ENCODE measurements at places on chromosomes 4 and X.

DNA sequence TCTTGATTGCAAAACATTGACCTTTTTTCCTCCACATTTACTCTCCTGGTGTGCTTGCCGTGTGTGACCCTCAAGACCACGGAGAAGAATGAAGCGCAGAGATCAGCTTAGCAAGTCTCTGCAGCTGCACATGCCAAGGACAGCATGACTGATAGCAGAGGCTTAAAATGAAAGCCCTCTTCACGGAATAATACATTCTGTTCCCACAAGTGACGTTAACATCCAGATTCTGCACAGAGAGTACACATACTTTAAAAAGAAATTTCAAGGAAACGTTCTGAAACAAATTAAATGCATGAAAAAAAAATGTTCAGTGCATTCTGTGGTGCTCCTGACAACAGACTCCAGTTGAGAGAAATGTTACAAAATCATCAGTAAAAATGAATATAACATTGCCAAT, 60.9 kb downstream of the SLC7A11 start:
- DNase-seq: no peak

DNA sequence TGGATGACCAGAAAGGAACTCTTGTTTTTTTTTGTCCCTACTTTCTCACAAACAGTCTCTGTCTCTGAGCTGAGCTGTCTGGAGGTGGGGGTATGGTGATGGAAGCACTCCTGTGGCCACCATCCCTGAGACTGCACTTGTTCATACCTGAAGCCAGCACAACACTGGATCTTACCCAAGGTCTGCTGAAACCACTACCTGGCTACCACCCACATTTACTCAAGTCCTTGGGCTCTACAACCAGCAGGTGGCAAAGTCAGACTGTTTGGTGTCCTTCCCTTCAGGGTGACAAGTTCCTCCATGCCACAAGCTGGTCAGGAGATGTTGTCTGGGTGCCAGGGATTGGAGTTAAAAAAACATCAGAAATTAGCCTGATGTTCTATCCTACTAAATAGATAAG, 89.7 kb downstream of the NEXMIF start:
- no peak for DNase-seq

DNA sequence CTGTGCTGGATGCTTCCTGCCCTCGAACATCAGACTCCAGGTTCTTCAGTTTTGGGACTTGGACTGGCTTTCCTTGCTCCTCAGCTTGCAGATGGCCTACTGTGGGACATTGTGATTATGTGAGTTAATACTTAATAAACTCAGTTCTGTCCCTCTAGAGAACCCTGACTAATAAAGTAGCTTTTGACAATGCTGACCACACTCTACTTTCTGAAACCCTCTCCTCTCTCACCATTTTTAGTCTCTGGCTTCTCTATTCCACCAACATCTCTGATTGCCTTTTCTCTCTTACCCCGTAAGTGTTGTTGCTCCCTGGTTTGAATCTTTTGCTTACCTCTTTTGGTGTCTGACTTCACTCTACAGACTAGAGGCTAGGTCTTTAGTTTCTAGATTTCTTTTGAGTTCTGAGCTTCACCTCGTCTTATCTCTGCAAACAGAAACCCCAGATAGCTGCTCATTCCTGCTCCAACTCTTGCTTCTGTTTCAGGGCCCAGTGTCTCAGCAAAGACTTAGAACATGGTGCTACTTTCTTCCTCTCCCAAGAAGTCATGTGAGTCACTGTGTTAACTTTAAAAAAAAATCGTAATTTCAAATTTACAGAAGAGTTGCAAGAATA, 11.4 kb downstream of the TMSB4X start:
- no peak for DNase-seq

DNA sequence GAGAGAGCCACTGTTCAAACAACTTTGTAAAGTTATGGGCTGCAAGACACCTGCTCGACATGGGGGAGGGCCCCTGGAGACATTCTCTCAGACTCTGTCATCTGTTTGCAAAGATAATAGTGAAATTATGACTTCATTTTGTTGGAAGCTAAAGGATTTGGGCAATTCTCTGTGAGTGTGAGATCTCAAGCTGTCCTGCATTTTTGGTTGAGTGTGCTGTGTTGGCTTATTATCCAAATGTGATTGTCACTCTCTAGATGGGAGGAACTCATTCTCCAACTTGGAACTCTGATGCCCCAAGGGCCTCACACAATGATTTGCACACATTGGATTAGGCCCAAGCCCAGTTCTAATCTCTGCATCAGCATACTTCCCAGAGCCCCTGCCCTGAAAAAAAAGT, 63.7 kb downstream of the STK32B start:
- DNase-seq: no peak

DNA sequence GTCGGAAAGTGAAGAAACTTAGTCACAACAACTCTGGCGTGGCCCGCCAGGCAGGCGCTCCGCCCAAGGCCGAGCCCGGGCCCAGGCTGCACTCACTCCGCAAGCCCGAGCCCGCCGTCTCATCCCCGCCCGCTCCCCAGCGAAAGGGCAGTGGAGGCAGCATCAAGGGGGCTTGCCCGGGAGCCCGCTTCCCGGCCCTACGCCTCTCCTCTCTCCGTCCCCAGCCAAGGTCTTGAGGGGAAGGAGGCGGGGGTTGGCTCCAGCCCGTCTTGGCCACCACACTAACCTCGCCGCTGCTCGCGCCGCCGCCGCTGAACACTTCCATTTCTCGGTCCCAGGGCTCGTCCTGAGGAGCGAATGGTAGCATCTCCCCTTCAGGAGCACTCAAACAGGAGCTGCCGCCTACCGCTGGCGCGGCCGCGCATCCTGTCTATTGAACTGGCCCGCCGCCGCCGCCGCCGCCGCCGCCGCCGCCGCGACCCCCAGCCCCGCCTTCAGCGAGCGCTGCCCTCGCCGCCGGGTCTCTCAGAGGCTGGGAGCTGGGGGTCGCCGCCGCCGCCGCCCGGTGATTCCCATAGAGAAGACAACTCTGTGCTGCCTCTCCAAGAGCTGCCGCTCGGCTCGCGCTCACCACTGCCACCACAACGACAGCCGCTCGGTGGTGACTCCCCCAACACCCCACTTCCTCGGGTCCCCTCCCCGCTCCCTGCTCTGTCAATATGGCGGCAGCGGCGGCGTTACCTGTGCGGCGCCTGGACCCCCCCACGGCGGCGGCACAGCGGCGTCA, at the start of gene RPS6KA6:
Gene RPS6KA6, minus strand, starts transcription at position 667 of the 787 bp plus-strand sequence. Its CDS starts 300 bp downstream, at position 367.
- no peak for DNase-seq

GRCh38 chrX:120426599-120426998, 42.5 kb downstream of the LAMP2 start:
- DNase-seq: no peak

DNA sequence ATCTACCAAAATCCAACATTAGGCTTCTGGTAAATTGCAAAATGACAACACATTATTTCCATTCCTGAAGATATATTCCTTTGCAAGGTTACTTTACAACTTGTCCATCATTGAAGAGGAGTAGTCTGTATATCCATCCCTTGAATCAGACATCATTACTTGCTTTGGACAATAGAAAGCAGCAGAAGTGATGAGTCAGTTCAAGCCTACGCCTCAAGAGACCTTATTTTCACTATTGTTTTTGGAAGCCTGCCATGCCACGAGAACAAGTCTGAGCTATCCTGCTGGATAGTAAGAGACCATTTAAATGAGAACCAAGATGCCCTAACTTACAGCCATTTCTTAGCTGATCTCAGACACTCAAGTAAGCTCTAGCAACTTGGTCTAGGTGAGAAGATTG, 246.0 kb upstream of the HHIP start:
- no peak for DNase-seq

DNA sequence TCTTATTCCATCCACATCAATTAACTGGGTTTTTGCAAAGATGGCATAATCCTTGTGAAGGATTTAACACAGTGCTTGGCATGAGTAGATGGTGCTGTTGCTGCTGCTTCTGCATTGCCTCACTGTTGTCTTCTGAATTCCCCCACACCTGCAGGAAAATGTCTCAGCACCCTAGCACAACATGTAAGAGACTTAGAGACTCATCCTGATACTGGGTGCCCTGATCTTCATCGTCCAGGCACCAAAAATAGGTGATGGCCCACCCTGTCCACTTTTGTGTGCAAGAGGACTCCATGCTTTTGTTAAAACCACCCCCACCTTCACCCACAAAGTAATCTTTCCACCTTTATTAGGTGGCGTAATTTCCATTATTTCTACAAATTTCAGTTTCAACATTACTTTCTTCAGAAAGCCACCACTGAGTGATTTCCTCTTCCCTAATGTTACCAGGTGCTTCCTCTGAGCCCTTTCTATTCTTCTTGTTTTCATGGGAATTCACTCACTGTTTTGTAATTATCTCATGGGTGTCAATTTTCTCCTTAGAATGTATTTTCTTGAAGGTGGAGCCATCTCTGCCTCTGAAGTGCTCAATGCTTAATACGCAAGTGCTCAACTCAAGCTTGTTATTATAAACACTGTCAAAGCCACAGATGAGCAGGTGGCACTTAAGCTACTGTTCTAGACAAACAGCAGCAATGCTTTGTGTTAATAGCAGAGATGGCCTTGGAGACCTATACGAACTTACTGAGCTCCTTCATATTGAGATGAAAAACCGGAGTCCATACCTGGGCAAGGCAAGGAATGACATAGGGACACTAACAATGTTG, 89.5 kb downstream of the HS3ST1 start:
- DNase-seq: no peak

- DNase-seq: no peak
Observed at GRCh38 chrX:4881277-4881676, 1167.8 kb upstream of the PRKX start.

DNA sequence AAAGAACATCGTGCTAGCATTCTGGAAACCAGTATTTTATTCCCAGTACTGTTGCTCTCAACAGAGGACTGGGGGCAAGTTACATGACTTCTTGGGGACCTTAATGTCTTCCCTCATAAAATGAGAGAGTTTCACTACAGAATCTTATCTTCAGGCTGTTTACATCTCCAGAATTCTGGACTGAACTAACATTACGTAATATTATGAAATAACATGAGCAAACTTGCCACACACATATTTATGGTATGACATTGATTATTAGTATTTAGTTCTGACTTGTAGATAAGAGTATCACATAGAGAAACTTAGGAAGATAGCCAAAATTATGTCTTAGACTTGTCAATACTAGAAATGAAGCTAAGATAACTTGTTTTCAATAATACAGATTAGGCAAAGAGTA, 68.0 kb downstream of the NFKB1 start:
- DNase-seq: no peak

GRCh38 chr4:84480082-84480481, 19.0 kb downstream of the NKX6-1 start:
- no peak for DNase-seq

DNA sequence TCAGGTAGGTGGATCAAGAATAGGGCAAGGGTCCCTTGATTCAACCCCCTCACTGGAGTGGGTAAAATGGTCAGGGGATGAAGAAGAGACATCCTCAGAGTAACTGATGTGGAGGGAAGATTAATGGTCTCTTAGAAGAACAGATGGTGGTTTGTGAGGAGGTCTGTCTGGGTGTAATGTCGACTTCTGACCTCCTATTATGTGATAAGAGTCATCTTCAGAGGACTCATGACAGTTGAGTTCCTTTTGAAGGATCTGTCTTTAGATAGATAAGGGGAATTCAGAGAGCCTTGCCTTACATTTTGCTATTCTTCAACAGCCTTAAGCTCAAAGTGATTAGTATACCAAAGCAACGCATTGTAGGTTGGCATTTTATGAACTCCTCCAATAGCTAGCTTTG, 27.1 kb upstream of the MAGEA8 start:
- DNase-seq: no peak

GRCh38 chrX:154354516-154354915, 19.9 kb downstream of the FLNA start:
- no peak for DNase-seq

DNA sequence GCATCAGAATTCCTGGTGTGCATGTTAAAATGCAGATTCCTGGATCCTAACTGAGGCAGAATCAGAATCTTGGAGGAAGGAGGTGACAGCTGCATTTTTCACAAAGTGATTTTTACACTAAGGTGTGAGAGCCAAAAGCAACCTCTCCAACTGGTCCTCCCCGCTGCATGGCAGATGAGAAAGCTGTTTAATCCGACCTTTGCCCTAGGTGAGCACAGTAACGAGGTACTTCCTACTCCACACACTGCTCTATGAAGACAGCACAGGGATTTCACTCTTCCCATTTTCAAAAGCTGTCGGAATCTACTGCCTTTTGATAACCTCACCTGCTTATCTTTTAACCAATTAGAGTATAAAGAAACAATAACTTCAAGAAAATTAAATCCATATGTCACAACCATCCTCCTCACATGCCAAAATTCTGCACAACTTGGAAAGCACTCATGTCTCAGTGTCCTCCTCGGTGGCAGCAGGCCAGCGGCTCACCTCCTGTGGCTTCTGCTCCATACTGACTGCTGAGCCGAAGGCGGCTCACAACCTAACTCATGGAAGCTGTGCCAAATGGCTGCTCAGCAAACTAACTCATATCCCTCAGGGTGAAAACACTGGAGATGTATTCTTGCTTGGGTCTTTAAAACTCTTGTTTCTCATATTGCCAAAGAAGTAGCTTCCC, 3.6 kb downstream of the CASP6 start:
- DNase-seq: no peak

GRCh38 chr4:121189326-121190215, 25.4 kb upstream of the TNIP3 start:
- DNase-seq: peak; percentile 24

GRCh38 chr4:152780267-152780778, 569 bp downstream of the ARFIP1 start:
- DNase-seq: no peak

- no peak for DNase-seq
Observed at GRCh38 chr4:45172636-45173035, 446.3 kb upstream of the GNPDA2 start.

DNA sequence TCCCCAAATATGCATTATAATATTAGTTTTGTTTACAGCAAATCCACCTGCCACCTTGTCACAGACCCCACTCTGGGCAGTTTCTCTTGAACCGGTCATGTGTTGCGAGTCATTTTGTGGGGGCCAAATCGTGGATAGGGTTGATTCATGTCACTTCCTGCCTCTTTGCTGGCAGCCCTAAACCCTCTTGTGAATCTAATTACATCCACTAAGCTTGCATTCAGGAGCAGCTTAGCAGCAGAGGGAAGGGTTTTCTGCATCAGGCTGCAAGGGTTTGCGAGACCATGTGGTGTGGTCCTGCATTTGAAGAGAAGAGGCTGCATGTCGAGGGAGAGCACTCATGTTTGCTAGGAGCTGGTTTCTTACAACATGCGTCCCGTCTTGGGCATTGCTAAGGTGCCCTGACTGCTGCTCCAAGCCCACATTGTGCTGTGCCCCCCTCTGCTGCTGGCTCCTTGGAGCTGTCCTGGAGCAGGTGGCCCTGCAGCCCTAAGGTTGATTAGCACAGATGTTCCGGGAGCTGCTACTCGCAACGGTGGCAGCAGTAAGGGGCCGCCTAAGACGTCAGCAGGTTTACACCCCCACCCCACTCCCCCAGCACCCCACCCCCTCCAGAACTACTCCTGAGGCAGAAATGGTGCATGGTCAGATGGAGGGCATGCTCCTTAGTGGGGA, 88.9 kb upstream of the CLDN34 start:
- DNase-seq: no peak

GRCh38 chrX:48958635-48959094, 1.3 kb upstream of the OTUD5 start:
- DNase-seq: no peak

DNA sequence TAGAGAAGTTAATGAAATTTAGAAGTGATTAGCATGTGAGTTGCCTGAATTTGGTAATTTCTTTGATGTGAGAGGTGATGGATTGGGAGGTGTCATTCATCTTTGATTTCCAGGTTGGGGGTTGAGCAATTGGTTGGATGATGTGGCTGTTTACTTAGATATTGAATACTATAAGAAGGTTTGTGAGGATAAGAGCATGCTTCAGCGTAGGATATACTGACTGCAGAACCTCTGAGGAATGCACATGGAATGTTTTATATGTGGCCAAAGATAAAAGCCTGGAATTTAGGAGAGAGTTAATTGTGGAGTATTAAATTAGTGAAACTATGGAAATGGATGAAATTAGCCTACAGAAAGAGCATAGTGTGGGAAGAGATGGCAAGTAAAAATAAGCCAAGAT, 165.4 kb upstream of the MAD2L1 start:
- no peak for DNase-seq

Measured in stimulated activated CD4-positive, alpha-beta T cell treated with anti-CD3 and anti-CD28 coated beads, TNF-alpha, amount 100 ng/mL, for 24 hours (primary cell).